ENCODE measurements at places on chromosomes 13 and 19. TPM values are rescaled to one million over a fixed set of nuclear protein-coding genes. Genes with fewer than 3 reads are reported as not detected.

GRCh38 chr13:74730556-74731331 lies 596.5 kb upstream of the KLF12 start:
- no peak for DNase-seq

- peak; percentile 23 for DNase-seq
Observed at GRCh38 chr19:15025217-15025616, 24.1 kb upstream of the CASP14 start.

MYO9B gene
- 85.4 TPM for total RNA-seq

DNA sequence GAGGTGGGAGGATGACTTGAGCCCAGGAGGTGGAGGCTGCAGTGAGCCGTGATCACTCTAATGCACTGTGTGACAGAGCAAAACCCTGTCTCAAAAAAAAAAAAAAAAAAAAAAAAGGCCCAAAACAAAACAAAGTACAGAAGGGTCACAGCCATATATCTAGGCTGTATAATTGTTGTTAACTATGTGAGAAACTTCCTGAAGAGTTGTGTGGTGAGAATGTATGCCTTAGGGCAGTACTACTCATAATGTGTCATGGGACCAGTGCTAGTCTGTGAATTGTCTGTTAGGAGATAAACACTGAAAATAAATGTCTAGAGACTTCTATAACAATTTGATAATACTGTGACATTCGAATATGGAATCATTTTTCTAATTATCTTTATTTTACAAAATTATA lies 43.1 kb downstream of the PAN3 start:
- DNase-seq, result no peak

DNA sequence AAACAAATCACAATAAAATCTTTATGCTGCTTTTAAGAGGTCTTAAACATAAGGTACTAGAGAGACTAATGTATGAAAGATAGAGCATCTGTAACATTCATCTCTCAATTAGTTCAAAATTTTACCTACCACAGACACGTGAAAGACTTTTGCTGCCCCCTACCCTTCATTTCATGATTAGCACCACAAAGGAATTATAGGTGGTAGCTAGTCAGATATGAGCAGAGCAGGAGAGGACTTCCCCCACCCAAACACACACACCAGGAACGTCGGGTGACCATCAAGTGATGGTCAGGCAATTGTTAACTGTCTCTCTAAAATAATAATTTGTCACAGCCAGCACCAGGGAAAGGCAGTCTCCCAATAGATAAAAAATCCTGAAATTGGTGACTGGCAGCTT lies 1531.7 kb upstream of the SPRY2 start:
- peak; percentile 16 for DNase-seq

GRCh38 chr13:55087085-55087484 lies 2053.6 kb upstream of the PRR20A start:
- DNase-seq, result no peak

- DNase-seq, result no peak
Observed at GRCh38 chr13:50594276-50595051, 249.0 kb downstream of the DLEU7 start.
